Epithelial cell of proximal tubule (primary cell): ENCODE measurements at places on chromosomes 1 and 21. TPM values are rescaled to one million over a fixed set of nuclear protein-coding genes. Genes with fewer than 3 reads are reported as not detected.

GRCh38 chr1:79969886-79970285 is 963.4 kb upstream of the ADGRL4 start:
- DNase-seq = no peak

- DNase-seq = no peak
Measured at GRCh38 chr1:237031480-237031879, 10.5 kb upstream of the RYR2 start.

- no peak for DNase-seq
Measured at GRCh38 chr1:244800821-244801220, 34.6 kb upstream of the COX20 start.

DNA sequence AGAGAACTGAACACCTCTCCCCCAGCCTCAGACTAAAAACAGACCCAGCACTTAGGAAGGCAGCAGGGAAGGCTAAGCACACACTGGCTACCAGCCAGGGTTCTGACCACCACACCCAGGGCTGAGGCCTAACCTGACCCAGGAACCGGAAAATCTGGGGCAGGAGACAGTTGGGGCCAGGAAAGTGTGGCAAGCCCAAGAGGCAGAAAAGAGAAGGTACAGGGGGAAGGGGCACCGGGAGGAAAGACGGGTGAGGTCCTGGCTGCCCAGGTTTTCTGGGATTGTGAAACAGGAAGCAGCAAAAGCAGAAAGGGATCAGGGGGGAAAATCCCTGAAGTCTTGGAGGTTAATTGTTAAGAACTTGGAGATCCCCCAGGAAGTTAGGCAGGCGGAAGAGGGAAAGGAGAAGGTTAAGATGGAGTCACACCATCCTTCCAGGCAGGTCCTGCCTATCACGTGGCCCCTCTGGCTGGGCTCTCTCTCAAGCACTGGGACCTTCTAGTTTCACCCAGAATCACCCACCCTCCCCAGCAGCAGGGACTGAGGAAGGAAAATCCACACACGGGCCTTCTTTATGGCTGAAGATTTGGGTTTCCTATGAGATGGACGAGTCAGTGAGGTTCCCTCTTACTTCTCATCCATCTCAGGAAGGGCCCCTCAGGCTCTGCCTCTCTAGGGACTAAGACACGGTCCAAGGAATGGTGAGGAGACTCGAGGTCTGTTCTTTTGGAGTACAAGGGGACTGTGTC is 2.6 kb downstream of the HDGF start:
- peak; percentile 93 for DNase-seq

- DNase-seq = no peak
Measured at GRCh38 chr1:57860325-57860724, 436.5 kb upstream of the DAB1 start.

- no peak for DNase-seq
Measured at GRCh38 chr1:215052256-215053015, 30.1 kb upstream of the KCNK2 start.

- DNase-seq = no peak
Measured at GRCh38 chr1:93865253-93865652, 13.8 kb downstream of the DNTTIP2 start.

Gene RHBDL2
- total RNA-seq = 0.07 TPM in 1 of 2 replicates, not detected in the other

Gene PPIH
- 59.8 and 76.7 TPM in 2 replicates for total RNA-seq

Gene MPZ
- 0.69 and 1.2 TPM in 2 replicates for total RNA-seq

Gene CR1L
- total RNA-seq = not detected in 2 replicates

Gene SHE
- under 0.01 TPM in 1 of 2 replicates, not detected in the other for total RNA-seq

Gene LYPD8
- total RNA-seq = not detected in 2 replicates

Gene OR10Z1
- not detected in 2 replicates for total RNA-seq
